ENCODE measurements at places on chromosomes 2 and 18.

GRCh38 chr2:25207078-25207545, 38.7 kb upstream of the POMC start:
- no peak for DNase-seq

GRCh38 chr2:180662521-180662920, 317.9 kb upstream of the UBE2E3 start:
- no peak for DNase-seq

GRCh38 chr18:9960258-9960904, 46.6 kb downstream of the VAPA start:
- DNase-seq = no peak

GRCh38 chr2:64825831-64826491, 163.2 kb upstream of the SLC1A4 start:
- DNase-seq = no peak

GRCh38 chr2:235049069-235049468, 97.3 kb downstream of the SH3BP4 start:
- DNase-seq = no peak

- DNase-seq = no peak
Observed at GRCh38 chr18:58017267-58017666, 26.8 kb upstream of the NEDD4L start.

DNA sequence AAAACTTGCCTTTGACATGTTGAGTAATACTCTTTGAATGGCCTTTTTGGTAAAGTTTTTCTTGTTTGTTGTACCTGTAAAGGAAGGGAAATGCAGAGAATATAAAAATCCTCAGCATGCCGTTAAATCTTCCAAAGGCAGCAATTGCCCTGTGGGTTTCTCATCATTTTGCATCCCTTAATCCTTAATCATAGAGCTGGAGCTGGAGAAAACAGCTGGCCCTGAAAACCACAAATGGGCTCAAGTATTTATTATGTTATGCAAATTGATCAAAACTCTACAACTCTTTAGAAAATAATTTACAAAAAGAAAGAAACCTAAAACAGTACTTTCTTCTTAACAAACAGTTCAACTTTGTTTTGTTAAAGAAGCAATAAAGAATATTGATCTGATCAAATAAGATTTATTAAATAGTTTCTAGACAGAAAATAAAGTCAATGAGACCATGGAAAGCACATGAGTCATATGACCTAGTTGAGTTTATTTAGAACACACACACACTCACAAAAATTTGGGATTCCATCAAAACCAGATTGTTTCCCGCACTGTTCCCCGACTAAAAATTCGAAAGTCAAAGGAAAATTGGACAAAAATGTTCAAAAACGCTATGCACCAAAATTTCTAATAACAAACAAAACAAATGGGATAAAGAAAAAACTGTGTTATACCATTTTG, 309.0 kb downstream of the GULP1 start:
- no peak for DNase-seq

DNA sequence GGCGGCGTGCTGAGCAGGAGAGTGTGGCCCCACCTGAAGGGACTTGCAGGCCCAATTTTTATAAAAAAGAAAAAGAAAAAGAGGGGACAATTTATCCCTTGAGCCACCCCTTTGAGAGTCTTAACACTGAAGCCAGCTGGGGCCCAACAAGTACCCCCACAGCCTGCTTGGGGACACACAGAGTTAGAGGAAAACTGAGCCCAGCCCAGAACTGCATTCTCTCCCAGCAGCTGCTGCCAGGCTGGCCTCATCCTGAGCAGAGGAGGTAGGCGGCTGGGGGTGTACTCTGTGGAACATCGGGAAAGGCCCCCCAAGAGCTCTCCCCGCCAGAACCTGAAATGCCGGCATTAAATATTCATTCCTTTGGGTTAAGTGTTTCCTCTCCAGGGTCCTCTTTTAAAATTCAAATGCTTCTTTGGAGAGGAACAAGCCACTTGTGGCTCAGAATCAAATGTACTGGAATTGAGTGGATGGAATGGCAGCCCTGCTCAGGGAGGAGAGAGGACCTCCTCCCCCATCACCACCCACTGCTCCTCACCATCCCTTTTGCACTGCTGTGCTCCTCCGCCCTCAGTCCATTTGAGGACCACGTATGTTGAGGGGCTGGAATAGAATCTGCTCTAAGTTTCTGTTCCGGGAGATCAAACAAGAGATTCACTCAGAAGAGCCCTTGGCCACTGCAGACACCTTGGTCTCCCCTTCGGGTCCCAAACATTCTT, 45.6 kb downstream of the C1QL2 start:
- no peak for DNase-seq

DNA sequence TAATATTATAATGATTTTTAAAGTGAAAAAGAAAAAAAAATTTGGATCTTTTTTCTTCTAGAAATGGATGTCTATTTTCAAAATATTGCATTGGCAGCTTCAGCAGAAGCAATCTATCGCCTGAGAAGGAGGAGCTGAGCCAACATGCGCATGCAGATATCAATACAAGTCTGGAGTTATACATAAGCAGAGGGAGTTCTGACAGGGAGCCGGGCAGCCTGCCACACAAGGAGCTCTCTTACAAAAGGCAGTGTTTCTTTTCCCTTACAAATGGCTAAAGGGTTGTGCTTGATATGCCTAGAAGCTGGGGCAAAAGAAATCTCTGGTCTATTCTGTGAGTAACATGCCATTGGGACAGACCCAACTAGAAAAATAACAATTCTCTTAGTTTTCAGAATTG, 291.9 kb upstream of the TRIB2 start:
- no peak for DNase-seq

DNA sequence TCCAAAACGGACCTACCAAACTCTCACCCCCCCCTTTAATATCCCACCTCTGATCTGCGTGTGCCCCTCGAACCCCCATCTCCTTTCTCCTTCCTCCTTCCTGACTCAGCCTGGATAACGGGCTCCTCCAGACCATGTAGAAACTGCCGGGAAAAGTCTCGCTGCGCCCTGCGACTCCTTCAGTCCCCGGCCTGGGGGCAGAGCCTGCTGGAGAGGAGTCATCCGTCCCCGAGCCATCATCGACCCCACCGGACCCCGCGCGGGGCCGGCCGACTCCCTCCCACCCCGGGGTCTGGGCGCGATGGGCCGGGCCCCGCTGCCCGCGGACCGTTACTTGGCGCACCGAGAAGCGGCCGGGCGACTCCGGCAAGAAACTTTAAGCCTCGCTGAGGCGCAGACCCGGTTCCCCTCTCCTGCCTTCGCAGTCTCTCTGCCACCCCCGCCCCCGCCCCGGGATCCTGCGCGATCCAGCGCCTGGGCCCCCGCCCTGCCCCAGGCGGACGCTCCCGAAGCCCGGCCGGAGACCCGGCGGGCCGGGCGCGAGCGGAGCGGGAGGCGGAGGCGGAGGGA, 3.4 kb downstream of the ZEB2 start:
- no peak for DNase-seq

DNA sequence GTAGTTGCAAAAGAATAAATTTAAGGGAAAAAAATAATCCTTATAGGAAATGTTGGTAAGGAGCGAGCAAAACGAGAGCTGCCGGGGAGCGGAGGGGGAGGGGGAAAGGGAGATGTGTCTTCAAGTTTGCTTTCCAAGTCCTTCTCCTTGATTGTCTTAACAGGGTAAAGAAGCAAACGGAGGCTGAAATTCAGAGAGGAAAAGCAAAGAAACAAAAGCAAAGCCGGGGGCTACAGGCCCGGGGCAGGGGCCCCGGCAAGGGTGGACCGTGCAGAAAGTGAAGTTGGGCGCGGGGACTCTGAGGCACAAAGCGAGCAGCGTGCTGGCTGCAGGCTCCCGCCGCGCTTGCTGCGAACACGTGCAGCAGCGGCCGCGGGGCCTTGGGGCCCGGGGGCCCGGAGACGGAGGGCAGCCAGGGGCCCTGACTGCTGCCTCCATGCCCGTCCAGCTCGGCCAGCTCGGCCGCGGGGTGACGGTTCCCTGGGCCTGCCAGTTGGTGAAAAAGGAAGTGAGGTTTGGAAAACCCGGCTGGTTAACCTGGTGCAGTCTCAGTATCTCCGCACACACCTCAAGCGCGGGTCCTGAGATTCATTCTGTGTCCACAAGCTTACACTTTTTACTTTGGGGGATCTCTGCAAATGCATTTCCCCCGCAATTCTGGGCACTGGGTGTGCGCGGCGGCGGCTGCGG, 4.1 kb downstream of the BCL11A start:
- no peak for DNase-seq

- no peak for DNase-seq
Observed at GRCh38 chr2:206713746-206714145, 4.5 kb downstream of the DYTN start.

DNA sequence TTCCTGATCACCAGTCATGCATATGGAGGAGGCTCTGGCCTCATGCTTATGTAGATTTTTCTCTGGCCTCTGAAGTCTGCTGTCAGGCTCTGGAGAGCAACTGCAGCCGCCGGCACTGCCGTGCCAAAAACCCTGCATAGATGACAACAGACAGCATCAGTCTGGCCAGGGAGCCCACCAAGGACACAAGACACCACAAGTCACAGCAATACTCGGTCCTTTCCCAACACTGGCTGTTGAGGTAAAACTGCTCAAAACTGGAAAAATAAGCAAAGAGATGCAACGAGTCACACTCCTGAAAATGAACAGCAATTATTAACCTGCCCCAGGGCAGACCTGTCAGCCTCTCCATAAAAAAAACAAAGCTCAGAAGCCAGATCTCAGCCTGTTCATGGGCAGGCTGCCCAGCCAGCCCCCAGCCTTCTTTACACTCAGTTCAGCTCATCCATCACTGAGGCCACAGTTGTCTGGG, 186.0 kb upstream of the RAB6C start:
- no peak for DNase-seq

DNA sequence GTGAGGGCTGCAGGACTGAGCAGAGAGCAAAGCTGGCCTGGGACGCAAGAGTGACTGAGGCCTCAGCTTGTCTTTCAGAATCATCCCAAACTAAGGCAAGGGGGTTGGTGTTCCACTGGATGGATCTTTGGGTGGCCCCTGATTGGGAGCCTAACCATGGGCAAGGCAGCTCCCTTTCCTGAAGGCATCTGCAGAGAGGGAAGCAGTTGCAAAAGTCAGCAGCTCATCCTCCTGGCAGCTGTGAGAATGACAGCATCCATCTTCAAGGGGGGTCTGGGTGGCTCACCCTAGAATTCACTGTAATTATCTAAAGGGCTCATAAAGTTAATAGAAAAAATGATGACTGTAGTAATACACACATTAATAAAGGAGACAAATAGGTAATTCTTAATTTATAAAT, 46.5 kb upstream of the RAB31 start:
- DNase-seq = no peak

DNA sequence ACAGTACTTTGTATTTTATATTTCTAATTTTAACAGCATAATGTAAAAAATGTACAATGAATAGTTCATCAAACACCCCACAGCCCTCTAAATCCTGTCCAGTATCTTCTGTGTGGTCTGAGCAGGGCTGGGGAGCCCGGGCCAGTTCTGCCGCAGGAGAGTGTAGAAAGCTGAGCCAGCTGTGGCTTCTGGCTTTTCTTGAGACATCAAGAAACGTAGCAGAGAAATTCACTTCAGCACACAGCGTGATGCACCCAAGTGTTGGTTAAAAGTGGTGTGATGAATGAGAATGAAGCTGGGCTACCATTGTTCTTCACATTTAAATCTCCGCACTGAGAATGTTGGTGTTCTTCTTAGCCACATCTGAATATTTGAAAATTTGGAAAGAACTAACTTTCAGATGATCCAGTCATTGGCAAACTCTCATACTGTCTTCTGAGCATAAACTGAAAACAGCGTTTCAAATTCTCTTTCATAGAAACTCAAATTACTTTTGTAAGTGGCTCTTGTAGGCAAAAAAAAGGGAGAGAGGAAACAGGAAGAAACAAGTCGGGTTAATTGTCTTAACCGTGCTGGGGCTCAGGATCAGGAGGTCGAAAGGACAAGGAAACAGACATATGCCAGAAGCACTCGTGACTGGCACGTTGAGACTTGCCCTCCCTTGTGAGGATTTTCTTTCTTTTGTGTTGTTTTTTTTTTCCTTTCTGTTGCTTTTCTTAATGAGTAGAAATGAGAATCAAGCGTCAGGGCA, 23.4 kb upstream of the TMEM87B start:
- DNase-seq = no peak

- no peak for DNase-seq
Observed at GRCh38 chr2:1400943-1401735, 12.1 kb upstream of the TPO start.

GRCh38 chr2:135063210-135063609, 11.1 kb downstream of the RAB3GAP1 start:
- no peak for DNase-seq

Data from activated CD4-positive, alpha-beta T cell treated with anti-CD3 and anti-CD28 coated beads, Interleukin-2, amount 50 U/mL, for 16 hours (primary cell).